Stimulated activated CD8-positive, alpha-beta memory T cell treated with anti-CD3 and anti-CD28 coated beads, Interleukin-4, amount 100 ng/mL, for 48 hours (primary cell): ENCODE measurements at places on chromosomes 1 and 21.
A peak's percentile ranks its signal among the peaks of the same experiment; 100 is the strongest.

DNA sequence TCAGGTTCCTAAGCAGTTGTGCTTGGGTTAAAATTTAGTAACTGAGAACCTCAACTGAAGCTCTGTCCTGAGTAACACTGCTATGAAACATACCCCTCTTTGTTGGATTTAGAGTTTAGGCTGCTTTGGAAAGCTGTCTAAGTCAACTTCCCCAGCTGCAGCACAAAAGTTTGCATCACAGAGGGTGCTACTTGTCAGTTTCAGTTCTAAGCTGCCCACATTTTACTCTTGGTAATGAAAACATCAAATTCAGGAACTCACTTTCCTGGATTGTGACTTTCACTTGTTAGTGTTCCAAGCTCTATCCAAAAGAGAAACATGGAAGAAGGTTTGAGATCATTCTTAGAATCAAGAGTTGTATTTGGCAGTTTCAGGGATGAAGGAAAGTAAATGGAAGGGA lies 191.7 kb upstream of the NFIA start:
- no peak for DNase-seq

- DNase-seq: no peak
Observed at GRCh38 chr1:246788895-246789338, 64.7 kb downstream of the SCCPDH start.

GRCh38 chr21:14918527-14918926 lies 146.3 kb downstream of the NRIP1 start:
- no peak for DNase-seq

GRCh38 chr1:171127099-171127498 lies 36.4 kb downstream of the FMO3 start:
- DNase-seq: no peak

DNA sequence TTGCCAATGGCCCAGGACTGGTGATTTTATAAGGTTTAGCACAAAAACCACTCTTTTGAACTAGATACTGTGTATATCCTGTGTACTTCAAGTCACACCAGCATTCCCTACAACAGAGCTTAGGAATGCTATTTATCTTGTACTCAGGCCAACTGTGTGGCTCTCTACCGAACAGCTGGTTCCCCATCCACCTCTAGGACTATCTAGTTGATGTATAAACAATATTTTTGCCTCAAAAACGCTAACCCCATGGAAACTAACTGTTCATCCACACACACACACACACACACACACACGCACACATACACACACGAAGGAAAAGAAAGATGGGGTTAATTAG lies 28.7 kb upstream of the SLC45A3 start:
- DNase-seq: no peak

DNA sequence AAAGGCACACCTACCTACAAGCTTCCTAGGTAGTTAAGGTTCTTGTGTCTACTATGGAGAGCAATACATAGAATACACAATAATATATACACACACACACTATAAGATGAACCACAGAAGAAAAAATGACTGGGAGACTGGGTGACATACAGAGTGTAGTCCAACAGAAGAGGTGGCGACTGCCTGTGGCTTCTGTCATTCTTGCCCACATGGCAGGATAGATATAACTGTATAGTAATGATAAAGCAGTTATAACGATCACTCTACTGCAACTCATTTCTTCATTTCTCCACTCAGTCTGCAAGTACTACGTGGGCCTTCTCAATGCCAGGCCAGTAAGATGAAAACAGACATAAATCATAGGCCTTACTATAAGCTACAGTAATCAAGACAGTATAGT lies 113.8 kb upstream of the EDN2 start:
- DNase-seq: no peak

GRCh38 chr1:158691907-158692306 lies 5.4 kb upstream of the SPTA1 start:
- no peak for DNase-seq

DNA sequence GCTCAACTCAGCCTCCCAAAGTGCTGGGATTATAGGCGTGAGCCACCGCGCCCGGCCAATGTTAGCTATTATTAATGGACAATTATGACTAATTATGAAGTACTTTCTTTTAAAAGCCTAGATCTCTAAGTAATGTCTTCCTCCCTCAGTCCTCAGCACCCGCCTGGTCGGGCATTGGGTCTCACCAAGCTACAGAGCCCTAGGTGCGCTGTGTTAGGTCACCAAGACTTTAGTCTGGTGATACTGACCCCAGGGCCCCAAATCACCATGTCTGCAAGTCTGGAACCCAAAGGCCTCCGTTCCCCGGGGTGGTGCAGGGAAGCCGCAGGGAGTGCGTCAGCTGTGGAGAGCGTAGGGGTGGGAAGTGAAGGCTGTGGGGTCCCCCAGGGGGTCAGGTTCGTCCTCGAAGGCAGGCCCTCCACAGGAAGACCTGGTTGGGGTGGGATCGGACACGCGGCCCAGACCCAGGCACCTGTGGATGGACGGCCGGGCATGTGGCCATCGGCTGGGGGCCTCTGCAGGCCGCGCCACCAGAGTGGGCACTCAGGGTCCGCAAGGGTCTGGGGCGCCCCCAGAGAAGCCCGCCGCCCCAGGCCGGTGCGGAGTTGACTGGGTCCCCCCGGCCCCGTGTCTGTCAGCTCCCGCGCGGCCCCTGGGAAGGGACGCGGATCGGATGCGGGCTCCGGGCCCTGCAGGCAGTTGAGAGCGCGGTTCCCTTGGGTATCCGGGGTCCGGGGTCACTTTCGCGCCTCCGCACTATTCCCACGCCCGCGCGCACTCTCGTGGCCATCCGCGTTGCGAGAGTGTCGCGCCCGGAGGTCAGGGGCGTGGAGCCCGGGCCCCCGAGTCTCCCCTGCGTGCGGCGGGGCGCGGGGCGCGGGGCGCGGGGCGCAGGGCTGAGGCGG lies 710 bp upstream of the PDXK start:
- no peak for DNase-seq

- DNase-seq: no peak
Observed at GRCh38 chr1:200895443-200895789, 716 bp downstream of the INAVA start.

- DNase-seq: no peak
Observed at GRCh38 chr1:246532519-246532918, 25.4 kb upstream of the SMYD3 start.

DNA sequence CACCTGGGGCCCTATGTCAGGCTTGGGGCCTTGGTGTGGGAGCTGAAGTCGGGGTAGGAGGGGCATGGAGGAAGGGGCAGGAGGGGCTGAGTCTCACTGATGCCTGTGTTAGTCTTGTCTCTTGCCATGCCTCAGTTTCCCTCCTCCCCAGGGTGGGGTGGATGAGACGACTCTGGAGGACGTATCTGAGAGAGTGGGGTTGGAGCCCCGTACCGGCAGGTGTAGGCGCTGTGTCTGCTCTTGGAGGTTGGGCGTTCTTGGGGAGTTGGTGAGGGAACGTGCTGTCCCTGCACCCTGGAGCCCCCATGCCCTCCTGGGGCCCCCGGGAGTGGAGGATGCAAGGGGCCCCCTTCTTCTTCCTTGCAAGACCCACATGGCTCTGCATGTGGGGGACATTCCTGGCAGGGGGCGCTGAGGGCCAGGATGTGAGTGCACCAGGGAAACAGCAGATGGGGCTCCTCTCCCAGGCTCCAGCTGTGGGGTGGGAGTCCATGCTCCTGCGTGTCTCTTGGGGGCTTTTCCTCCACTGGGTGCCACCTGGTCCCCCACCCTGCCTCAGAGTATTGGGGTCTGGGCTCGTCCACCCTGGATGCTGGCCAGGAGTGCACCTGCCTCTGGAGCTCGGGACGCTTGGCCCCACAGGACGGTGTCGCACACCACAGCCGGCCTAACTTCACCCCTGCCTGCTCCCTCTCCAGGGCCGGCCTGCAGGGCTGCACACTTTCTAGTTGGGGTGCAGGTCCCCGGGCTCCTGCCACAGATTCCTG lies 1.4 kb upstream of the TNFRSF14 start:
- DNase-seq: peak; percentile 70

DNA sequence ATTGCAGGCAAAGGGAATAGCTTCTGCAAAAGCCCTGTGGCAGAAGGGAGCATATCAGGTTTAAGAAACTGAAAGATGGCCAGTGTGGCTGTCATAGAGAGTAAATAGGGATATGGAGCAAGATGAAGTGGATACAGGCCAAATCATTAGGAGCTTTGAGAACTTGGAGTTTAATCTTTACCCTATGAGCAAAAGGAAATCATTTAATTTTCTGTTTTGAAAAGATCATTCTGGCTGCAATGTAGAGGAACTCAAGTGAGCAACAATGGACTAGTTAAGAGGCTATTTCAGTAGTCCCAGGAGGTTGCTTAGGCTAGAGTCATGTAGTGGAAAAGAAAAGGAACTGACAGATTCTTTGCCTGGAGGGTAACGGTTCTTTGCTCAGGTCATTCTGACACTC lies 47.2 kb downstream of the RAP1A start:
- no peak for DNase-seq

- no peak for DNase-seq
Observed at GRCh38 chr21:17949421-17949820, 130.3 kb upstream of the C21orf91 start.

DNA sequence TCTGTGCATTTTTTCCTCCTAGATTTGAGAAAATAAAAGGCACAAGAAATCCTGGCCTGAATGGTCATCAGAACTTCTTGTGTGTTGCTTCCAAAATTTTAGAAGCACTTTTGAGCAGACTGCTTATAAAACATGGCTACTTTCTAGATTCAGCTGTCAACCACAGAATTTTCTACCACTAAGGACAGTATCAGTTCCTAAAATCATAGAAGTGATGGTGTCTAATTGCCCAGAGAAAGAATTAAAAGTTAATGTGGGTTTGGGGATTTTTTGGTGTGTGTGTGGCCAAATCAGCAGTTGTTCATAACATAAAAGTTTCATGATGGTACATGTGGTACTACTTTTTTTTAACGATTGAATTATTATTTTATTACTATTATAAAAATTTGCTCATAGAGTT lies 171.4 kb upstream of the SNX7 start:
- DNase-seq: no peak

DNA sequence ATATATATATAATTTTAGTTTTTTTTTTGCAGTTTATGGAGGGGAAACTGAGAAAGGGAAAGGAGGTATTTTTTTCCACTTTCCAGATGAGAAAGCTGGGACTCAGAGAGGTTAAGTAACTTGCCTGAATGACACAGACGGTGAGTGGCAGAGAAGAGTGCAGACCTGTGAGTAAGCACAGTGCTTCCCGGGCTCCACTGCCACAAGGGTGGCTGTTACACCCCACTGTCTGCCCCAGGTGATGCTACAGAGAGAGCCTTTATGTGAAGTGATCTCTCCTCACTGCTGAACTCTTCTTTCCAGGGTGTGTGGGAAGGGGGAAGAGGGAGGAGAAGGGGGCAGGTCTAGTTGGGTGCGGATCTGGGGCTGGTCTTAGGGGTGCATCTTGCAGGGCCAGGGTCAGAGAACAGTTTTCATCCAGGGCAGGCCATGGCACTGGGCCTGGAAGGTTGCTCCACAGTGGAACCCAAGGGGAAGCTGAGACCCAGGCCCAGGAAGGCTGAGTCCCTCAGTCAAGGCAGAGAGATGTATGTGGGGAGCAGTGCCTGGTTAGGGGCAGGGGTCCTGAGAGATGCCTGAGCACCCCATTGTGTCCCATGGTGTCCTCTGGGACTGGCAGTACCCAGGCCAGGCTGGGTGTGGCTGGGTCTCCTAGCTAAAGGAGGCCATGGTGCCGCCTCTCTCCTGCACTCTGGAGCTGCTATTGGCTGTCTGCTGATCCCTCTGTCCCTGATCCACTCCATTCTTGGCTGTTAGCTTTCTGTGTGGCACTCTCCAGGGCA lies 357.5 kb downstream of the PTPRU start:
- DNase-seq: no peak
